Fibroblast of mammary gland (primary cell): ENCODE measurements at places on chromosomes 6 and 20.

DNA sequence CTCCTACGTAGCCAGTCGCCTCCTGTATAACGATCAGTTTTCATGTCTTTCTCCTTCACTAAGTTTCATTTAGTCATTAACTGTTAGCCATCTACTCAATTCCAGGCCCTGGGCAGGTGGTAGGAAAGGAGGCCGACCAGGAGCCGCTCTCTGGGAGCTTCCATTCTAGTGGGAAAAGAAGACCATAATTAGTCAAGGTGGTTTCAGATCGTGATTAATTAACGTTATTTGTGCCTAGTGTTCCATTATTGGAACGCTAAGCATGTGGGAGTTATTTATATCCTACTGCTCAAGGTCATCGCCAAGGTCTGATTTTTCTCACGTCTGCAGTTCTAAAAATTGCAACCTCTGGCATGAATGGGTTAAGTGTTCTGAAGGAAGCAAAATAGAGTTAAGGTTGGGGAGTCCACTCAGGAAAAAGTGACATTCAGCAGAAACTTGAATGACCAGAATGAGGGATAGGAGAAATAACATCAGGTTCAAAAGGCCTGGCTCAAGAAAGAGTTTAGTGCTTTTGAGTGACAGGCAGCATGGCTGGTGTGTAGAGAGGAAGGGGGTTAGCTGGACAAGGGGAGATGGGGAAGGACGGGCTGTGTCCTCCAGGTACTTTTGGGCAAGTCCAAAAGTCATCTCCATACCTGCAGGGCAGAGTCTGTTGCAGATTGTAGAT is 812 bp downstream of the SLC9A8 start:
- no peak for DNase-seq

DNA sequence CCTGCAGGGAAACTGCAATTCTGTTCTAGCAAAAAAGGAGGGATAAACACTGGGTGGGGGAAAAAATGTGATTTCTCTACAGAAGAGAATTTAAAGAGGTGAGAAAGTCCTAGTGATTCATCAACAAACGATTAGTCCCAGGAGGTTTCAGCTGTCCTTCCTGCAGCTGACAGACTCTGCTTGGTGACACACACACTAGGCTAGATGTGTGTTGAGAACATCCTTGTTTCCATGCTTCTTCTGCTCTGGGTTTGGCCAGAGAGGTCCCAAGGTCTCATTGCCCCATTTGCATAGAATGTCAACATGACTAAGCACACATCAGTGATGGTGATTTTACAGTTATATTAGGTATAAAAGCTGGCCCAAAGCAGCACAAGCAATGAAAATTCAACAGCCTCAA is 258.3 kb downstream of the NFATC2 start:
- DNase-seq = peak; percentile 10

DNA sequence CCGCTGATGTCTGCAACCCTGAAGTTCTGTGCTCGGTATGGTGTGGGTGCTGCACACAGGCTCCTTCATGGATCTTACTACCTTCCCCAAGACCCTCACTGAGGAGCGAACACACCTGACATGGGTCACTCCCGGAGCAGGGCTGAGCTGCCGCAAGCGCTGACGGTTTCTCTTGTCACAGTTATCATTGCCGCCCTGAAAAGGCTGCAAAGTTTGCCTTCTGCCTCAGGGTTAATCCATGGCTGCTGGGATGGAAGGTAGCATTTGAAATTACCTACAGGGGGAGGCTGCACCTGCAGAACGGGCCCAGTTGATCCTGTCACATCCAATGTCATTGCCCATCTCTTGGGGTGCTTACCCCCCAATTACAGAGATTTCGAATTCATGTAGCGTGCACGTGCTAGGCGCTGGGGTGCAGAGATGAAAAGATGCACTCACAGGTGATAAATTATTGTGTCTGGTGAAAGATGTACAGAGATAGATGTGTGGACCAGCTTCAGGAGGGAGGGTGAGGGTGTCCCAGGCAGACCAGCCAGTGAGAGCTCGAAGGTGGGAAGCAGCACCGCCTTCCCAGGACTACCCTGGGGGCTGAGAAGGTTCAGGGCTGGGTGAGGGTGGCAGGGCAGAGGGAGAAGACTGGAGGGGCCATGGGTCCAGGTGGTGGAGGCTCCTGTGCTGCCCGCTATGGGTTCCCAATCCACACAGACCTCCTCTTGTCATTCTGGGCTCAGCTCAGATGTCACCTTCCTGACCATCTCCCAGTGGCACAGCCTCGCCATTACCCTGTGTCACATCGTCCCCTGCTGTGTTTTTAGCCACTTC is 120.1 kb downstream of the SYCP2 start:
- DNase-seq = no peak

- no peak for DNase-seq
Observed at GRCh38 chr6:68738039-68738438, 103.0 kb downstream of the ADGRB3 start.

DNA sequence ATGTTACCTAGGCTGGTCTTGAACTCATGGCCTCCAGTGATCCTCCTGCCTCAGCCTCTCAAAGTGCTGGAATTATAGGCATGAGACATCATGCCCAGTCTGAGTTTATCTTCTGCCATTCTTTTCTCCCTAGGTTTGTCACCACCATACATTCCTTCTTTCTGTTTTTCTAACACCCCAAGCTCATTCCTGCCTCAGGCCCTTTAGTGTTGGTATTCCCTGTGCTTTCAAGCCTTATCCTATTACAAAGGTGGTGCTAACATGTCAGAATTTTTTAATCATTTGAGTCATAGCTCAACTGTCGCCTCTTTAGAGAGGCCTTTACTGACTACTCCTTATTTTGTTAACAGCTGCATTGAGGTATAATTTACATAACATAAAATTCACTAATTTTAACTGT is 221.1 kb upstream of the PRSS16 start:
- no peak for DNase-seq

DNA sequence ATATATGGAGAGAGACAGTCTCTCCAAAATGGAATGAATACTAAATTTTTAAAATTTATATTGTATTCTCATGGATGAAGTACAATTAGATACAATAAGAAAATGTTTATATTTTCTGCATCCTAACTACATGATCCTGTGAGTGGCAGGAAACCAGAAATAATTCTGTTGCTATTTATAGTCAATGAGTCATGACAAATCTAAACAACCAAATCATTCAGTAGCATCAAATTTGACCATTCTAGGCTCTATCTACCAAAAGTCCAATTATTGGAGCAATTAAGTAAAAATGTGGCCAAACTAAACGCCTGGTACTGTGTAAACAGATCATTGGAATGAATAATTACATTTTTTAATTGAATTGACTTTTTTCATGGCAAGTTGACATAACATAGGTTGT is 959.8 kb downstream of the EPHA7 start:
- no peak for DNase-seq

- no peak for DNase-seq
Observed at GRCh38 chr6:36492092-36492491, 49.3 kb downstream of the KCTD20 start.

- DNase-seq = no peak
Observed at GRCh38 chr20:21208999-21209398, 83.1 kb downstream of the KIZ start.

DNA sequence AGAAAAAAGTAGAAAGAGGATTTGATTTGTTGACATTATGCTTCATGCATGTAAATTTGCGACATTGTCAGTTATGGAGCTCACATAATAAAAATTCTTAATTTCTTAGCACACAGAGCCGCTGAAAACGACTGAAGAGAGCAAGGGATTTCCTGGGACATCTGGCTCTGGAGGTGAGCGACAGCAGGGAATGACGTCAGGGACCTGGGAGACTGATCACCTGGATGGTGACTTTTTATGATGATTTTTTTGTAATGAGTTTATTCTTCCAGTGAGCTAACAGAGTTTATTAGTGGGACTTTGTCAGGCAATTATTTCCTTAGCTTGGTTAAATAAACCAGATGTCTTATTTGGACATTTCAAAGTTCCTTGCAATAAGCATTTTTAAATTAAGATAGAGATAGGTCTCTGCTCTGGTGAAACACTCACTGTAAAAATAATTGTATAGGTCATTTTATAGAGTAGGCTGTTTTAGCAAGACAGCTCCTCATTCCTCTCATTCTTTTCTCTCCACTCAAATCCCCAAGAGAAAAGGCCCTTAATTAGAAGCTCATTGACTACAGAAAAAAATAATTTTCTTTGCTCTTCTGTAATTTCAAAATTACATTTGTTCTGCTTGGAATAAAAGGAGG is 19.4 kb downstream of the TMEM200A start:
- DNase-seq = peak; percentile 72

GRCh38 chr6:77548662-77549366 is 85.5 kb upstream of the HTR1B start:
- DNase-seq = no peak

DNA sequence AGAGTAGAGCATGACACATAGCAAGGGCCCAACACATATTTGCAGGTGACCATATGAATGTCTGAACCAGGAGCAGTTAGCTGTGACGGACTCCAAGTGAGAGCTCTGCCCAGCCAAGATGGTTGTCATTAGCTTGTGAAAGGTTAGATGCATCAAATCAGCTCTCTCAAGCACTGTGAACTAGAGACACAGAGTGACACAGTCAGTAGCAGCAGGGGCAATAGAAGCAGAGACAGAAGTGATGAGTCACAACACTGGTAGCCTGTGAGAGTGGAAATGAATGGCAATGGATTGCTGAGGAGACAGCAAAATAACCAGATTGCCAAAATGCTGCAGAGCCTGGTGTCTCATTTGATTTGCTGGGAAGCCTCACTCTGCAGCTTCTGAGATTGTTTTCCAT is 558.9 kb downstream of the PKHD1 start:
- DNase-seq = no peak
